ENCODE measurements at places on chromosomes 2 and 18.

DNA sequence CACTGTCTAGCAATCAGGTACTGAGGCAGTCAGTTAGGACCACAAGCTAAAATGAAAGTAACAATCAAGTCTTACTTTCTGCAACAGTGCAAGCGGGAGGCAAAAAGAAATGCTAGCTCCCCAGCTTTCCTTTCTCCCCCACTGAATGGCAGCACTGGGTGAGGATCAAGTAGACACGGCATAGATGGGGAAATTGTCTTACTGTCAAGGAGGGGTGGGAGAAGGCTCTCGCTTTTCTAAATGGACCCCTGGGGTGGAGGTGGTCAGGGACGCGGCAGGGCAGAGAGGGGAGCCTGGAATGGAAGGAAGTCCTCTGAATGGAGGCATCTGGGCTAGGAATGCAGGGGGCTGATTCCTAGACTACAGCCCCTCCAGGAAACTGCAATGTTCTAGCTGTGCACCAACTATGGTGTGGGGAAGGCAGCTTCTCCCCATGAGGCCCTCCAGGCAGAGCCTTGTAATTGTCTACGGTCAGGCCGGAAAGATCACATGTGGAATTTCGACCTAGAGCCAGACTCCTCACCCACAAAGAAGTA is 24.3 kb downstream of the METTL8 start:
- no peak for DNase-seq

GRCh38 chr2:100818003-100818605 is 1.8 kb upstream of the NPAS2 start:
- DNase-seq: no peak

DNA sequence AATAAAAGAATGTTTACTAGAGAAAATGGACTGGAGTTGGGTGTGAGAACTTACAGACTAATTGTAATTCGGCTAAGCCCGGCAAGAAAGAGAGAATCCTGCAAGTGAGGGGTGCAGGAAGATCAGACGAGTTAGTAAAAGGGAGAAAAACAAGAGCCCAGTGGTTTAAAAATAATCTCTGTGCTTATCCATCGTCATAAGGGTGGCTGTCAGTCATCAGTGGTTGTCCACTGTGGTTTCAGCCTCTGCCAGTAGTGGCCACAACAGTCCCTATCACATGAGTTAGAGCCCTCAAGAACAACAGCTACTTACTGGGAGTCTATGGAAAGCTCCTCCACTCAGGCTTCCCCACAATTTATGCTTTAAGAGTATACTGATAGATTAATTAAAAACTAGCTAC is 239.8 kb downstream of the SETBP1 start:
- DNase-seq: no peak

- DNase-seq: no peak
Observed at GRCh38 chr18:45221363-45221762, 393.9 kb upstream of the SLC14A2 start.

- DNase-seq: no peak
Observed at GRCh38 chr2:112144966-112145365, 6.8 kb downstream of the FBLN7 start.

GRCh38 chr2:55018619-55019018 is 31.6 kb downstream of the RTN4 start:
- no peak for DNase-seq

GRCh38 chr2:238336151-238336550 is 15.8 kb downstream of the TRAF3IP1 start:
- no peak for DNase-seq

- no peak for DNase-seq
Observed at GRCh38 chr18:26103579-26103978, 13.2 kb upstream of the SS18 start.

DNA sequence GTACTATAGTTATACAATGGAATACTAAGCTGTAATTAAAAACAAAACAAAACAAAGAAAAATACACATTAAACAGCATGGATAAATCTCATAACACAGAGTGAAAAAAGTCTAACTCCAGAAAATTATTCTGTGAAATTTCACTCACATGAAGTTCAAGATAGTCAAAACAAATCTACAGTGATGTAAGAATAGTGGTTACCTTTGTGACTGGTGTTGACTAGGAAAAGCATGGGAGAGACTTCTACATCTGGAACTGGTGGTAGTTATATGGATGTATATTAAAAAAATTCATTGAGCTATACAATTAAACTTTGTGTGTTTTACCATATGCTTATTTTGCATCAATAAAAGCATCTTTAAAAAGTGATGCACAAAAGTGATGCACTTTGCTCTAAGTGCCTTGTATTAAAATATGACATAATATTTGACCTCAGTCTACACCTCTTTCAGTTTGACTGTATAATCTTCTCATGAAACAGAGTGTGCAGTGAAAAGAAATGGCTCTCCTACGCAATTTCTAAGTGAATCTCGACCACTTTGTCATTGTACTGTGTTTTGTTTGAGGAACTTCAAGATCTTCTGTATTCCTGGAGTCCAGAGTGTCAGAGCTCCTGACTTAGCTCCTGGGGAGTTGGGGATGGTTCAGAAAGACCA is 28.0 kb downstream of the STAT4 start:
- DNase-seq: no peak

DNA sequence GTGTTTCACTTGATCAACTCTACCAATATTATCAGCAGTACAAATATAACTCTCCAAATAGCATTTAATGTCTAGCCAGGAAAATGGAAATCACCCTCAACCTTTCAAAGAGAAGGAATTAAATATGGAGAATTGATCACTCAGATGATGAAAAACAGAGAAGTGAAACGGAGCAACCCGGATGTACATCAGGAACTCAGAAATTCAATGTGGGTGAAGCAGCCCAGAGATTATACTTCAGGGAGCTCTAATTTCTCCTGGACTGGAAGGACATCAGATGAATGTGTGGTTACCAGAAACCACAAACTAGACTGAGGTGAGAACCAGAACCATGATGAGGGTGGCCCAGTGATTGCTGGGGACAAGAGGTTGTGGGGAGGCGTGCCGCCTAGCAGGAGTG is 35.5 kb upstream of the COBLL1 start:
- no peak for DNase-seq

GRCh38 chr2:138475277-138475776 is 26.2 kb upstream of the SPOPL start:
- no peak for DNase-seq

GRCh38 chr2:144630459-144631215 is 110.7 kb upstream of the ZEB2 start:
- no peak for DNase-seq

DNA sequence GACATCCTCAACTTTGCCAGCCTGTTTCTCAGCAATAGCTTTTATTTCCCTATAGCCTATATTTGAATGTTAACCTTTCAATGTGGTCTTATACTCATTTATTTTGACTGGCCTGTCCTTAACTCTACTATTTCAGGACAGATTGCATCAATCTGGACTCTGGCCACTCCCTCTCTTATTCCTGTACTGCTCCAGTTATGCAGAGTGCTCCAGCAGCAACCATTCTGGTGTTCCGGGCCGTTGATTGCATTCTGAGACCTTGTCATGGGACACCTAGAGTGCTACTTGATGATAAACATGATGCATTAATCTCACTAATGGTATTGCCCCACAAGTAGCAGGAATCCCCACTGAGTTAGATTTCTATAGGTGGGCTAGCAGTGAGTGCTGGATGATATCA is 363.4 kb downstream of the LRRTM1 start:
- DNase-seq: no peak

- no peak for DNase-seq
Observed at GRCh38 chr2:236088368-236089057, 79.7 kb downstream of the GBX2 start.

GRCh38 chr2:2455151-2455550 is 124.1 kb upstream of the MYT1L start:
- no peak for DNase-seq

- DNase-seq: no peak
Observed at GRCh38 chr2:23685181-23685580, 241.7 kb downstream of the ATAD2B start.

DNA sequence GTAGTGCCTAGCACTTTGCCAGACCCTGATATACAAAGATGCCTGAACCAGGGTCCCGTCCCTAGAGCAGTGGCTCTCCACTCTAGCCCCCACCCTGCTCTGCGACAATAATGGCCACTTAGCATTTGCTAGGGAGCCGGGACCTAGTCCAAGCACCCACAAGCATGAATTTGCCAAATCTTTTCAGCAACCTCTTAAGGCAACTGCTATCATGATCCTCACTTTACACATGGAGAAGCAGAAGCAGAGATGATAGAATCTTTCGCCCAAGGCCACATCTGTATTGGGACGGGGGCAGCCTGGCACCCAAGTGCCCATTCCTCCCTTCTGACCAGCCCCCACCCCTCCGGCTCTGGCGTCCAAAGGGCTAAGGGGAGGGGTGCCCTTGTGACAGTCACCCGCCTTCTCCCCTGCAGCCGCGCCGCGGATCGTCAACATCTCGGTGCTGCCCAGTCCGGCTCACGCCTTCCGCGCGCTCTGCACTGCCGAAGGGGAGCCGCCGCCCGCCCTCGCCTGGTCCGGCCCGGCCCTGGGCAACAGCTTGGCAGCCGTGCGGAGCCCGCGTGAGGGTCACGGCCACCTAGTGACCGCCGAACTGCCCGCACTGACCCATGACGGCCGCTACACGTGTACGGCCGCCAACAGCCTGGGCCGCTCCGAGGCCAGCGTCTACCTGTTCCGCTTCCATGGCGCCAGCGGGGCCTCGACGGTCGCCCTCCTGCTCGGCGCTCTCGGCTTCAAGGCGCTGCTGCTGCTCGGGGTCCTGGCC is 13.0 kb downstream of the SIGLEC15 start:
- no peak for DNase-seq

DNA sequence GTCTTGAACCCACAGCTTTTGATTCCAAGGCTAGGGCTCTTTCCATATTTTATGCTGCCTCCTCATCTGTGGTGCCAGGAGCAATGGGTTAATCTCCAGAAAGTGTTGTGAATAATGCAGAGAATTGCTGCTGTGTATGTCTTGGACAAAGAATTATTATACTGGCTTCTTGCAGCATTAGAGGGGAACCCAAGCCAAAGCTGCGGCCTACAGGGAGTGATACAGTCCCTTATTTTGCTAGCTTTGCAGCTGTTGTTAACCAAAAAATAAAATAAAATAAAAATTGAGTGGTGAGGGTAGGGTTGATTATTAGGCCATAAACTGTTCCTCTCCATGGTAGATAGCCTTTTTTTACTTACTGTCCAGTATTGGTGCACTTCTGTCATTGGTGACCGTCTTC is 16.7 kb downstream of the WIPF1 start:
- DNase-seq: no peak

DNA sequence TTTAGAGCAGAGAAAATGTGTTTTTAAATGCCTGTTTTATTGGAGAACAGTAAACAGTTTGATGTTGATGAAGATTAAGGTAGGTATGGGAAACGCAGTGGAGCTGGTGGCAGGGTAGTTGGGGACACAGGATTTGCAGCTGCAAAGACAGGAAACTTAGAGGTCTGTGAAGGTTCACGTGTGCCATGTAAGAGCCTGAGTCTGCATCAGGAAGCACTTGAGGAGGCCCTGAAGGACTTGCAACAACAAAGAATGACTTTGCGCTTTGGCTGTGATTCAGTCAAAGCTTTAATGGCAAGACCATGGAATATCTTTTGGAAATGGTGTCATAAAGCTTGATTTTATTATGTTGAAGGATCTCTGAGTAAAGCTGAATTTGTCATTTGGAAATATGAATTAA is 347.6 kb upstream of the KCNJ3 start:
- no peak for DNase-seq

DNA sequence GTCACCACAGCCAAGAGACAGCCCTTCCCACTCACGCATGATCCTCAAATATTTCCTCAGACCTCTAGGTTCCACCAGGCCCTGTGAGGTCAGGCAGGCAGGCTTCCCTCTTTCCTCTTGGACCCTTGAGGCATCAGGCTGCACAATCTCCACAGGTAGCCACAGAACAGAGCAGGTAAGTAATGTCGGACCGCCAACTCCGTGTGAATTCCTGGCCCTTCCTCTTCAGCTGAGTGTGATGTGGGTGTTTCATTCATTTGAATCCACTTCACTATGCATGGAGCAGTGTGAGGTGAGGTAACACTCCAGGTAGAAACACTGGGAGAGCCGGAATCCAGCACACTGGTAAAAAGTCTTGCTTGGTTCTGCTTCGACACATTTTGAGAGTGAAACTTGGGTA is 44.0 kb downstream of the MRPL35 start:
- DNase-seq: no peak

- peak; percentile 29 for DNase-seq
Observed at GRCh38 chr2:172233987-172234715, 131.5 kb upstream of the DLX2 start.

DNA sequence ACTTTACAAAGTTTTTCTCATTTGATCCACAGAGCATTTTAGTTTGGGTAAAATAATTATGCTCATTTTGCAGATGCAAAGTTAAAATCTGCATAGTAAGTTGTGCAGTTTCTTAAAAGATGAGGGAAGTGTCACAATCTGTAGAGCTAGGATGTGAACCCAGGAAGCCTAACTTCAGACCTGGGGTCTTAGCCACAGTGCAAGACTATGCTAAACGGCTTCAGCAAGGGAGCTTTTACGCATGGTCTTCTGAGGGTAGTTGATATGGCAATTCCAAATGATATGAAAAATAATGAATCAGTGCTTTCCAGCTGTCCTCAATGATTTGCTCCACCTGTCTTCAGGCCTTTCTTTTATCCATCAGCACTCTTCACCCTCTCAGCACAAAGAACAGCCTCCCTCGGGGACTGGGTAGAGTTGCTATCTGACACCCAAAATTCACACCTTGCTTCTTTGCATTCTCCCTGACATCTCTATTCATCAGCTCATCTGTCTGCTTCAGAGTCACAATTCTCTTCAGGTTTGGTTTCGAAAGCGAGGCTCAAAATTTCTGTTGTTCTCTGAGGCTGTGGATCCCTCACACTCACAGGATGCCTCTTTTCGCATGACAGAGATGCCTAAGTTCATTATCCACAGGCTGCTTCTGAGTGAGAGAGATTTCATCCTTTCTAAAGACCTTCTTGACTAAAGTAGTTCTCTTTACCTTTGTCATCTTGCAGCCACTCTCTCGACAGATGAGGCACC is 302.5 kb downstream of the NRXN1 start:
- DNase-seq: peak; percentile 41

- DNase-seq: no peak
Observed at GRCh38 chr2:120883607-120884440, 148.2 kb downstream of the GLI2 start.

- DNase-seq: no peak
Observed at GRCh38 chr18:75253784-75254183, 43.2 kb downstream of the TSHZ1 start.

DNA sequence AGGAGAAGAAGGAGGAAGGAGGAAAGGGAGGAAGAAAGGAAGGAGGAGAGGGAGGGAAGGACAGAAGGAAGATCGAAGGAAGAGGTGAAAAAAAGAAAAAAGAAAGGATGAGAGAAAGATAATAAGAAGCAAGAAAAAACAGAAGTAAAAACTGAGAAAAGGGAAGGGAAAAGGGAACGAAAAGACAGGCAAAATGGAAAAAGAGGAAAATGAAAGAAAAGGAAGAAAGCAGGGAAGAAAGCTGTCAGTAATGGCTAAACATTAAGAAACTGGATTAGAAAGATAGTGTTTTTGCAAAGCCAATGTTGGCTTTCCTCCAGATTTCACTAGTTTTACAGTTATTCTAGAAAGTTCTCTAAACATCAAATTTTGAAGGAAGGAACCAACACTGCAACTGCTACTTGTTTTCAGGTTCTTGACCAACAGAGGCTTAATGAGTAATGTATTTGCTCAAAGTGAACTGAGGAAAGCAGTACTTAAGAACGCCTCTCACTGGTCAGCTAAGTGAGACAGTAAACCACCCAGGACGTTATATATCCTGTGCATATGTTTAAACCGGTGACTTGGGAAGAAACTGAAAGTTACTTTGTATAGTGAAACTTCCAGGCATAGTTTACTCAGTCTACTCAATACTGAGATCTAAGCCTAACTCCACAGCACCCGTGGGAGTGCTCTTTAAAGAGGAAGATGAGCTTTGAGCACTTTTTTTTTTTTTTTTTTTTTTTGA is 286.2 kb upstream of the TRIB2 start:
- no peak for DNase-seq
